ENCODE measurements at places on chromosomes 1 and 21.

DNA sequence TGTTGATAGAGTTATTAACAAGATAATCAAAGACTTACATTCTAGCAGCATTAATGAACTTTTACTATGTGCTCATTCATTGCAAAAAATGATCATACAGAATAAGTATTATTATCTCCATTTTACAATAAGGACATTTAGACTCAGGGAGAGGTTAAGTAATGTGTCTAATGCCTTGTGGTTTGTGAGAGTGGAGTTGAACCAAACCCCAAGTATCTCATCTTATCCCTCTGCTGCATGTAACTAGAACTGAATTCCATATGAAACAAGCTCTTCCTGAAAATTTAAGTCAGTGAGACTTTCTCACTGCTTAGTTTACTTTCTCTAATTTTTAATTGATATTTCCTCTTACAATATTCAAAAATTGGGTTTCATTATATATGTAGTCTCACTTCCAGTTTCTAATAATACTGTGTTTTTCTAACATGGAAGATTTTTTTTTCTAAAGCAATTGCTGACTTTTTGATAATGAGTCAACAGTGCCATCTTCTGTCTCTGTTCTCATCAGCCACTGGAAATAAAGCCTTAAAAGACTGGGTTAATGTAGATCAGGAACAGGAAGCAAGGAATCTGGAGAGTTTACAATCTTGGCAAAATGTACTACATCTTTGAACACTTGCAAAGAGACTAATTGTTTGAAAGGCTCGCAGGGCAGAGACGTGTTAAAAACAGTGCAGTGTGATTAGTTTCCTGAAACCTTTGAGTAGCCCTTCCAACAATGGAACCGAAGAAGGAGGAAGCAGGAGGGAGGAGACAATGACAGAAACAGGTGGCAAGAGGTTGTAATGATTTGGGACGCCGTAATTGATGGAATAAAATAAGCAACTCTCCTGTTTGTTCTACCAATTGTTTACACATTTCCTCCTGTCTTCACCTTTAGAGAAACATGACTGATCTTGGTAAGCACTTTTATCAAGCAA, 567.6 kb downstream of the MRPL39 start:
- no peak for DNase-seq

DNA sequence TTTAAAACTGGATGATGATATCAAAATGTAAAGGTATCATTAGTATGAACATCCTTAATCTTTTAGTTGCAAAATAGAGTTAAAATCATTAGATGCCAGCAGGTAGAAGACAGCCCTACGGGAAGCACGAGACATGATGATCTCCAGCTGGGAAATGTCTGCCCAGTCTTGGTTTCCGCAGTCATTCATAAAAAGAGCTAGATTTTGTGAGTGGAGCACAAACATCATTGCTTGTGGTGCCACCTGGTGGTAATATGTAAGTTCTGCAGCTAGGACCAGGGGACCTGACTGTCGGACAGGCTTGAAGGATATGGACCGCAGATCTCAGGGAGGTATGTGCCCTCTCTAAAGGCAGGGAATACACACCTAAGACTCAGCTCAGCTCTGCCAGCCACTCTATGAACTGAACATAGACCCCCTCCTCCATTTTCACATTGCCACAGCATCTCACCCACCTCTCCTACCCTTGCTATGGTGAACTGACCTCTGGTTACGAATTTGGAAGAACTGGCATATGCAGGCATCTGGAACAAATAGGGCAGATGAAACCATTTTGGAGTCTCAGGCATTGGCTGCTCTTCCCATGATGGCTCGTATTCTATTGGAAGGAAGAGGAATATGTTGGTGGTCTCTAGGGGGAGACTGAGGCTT, 9.2 kb downstream of the FCMR start:
- DNase-seq: peak; percentile 56

- no peak for DNase-seq
These were observed 4.6 kb downstream of the BACH1 start for GRCh38 chr21:29303288-29303687.

- DNase-seq: peak; percentile 28
These were observed 1.4 kb upstream of the KRTAP10-2 start for GRCh38 chr21:44552681-44553080.

- DNase-seq: no peak
These were observed 271.4 kb downstream of the FOXD2 start for GRCh38 chr1:47709019-47709871.

- DNase-seq: peak; percentile 87
These were observed 18.8 kb upstream of the TENT5B start for GRCh38 chr1:27031235-27032118.

DNA sequence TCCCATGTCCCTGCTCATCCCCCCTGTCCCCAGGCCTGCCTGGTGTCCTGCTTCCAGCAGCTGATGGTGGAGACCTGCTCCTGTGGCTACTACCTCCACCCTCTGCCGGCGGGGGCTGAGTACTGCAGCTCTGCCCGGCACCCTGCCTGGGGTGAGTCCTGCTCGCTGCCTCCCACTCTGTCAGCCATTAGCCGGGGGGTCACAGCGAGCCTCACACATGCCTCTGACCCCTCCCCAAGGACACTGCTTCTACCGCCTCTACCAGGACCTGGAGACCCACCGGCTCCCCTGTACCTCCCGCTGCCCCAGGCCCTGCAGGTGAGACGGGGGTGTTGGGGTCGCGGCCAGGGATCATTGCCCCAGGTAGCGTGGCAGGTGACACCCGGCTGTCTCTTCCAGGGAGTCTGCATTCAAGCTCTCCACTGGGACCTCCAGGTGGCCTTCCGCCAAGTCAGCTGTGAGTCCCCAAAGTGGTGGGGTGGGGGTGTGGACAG, 10.0 kb downstream of the SCNN1D start:
- DNase-seq: peak; percentile 70

DNA sequence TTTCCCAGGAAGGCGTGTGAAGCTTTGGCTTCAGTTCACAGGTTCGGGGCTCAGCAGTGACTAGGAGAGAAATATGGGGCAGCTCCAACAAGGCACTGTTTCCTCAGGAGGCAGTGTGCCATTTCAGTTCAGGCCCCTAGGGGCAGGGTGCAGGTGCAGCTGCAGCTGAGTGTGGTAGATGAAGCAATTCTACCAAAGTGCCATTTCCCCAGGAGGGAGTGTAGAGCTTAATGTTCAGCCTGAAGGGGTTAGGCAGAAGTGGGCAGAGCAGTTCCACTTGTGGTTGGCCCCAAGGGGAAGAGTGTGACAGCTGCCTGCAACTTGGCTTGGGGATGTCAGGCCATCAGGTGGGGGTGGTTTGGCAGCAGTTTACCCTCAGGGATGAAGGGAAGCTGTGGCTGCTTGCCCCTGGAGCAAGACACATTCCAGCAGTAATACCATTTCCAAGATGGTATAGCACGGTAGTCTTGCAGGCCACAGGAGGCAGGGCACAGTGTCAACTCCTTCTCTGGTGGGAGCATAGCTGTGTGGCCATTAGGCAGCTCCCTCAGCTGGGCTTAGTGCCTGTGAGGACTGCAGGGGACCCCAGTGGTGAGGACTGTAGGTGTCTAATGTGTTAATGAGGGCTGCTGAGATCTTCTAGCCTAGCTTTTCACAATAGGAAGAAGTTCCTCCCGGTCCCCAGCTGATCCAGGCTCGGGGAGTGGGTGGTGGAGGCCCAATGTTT, 34.7 kb downstream of the RGSL1 start:
- DNase-seq: no peak

GRCh38 chr21:45001134-45002095, 61.6 kb downstream of the SLX9 start:
- peak; percentile 47 for DNase-seq
